ENCODE measurements at places on chromosomes 7 and 10.

- no peak for DNase-seq
Measured at GRCh38 chr7:43632746-43633145, 49.8 kb downstream of the STK17A start.

GRCh38 chr7:143361552-143362130 is 872 bp downstream of the FAM131B start:
- no peak for DNase-seq

GRCh38 chr10:130483691-130484467 is 347.7 kb downstream of the GLRX3 start:
- DNase-seq, result no peak

- DNase-seq, result no peak
Measured at GRCh38 chr10:536935-537334, 152.5 kb downstream of the DIP2C start.

DNA sequence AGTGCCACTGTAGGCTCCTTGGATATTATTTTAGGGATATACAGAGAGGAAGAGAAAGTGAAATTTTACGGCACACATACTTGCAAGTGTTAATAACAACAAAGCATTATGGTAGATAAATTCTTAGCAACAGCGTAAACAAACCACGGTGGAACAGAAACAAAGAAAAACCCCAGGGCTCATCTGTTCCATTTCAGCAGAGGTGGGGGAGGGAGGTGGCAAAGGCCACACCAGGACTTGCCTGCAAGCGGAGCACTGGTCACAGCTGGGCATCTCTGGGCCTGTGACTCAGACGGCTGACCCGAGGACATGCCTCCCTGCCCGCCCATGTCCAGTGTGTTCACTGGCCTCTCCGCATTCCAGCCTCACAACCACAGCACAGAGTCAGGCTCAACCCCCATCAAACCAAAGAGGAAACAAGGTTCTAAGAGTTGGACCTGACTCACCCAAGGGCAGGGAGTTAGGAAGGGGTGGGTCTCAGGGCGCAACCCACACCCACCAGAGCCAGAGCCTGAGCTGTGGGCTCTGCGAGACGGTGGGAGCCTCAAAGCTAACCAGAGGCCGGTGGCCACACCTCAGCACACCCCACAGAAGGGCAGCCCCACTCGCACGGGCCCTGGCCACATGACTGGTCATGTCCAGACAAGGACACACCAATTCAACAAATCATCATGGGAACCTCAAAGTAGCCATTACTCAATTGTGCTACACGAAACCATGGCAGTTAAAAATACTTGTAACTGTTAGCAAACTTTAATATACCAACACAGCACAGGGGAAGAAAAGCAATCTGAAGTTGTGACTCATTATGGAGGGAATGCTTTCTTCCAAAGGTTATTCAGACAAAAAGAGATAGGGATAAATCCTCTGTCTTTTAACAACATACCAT is 10.7 kb downstream of the ESYT2 start:
- peak; percentile 96 for DNase-seq

DNA sequence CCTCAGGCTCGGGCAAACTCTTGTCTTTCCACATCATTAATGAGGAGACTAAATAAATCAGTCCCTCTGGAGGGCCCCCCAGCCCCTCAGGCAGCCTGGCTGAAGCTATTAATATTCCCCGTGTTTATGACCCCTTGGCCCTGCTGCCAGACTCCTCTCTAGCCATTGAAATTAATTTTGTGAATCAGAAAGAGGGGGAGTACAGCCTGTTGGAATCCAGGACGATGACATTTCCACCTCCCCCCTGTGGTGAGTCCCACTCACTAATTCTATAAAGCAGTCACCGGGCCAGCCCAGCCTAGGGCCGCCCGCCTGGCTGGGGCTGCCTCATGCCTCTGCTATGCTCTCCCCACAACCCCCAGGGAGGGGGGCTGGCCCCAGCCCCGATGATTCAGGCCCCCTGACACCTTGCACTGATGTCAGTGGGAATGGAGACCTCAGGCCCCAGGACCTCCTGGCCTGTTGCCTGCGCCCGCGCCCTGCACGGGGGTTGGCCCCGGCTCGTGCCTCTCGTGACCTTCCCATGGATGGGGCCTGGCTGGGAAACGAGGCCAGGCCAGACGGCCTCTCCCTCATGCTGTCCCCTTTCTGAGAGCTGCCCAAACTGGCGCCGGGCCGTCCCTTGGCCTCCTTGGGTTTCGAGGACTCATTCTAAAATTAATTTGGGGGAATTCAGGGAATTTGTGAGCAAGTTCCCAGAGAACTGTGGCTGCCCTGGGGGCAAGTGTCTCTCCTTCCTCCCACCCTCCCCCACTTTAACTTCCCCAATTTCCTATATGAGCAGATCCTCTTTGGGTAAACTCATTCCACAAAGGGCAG is 34.0 kb downstream of the TMEM270 start:
- peak; percentile 64 for DNase-seq

DNA sequence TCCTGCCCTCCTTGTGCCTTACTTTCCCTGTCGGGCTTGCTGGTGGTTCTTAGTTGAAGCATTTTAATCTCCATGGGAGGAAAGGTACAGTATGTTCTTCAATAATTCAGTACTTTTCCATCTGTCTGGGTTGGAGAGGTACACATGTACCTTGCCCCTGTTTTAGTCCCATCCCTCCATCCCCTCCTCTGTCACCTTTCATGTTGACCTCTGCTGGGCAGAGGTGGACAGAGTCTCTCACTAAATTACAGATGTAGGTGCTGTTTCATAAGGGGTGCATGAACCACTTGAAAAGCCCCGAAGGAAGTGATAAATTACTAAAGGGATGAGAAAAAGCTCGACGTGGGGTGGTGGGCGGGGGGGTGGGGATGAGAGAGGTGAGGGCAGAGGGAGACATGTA is 5.4 kb downstream of the AGFG2 start:
- no peak for DNase-seq

DNA sequence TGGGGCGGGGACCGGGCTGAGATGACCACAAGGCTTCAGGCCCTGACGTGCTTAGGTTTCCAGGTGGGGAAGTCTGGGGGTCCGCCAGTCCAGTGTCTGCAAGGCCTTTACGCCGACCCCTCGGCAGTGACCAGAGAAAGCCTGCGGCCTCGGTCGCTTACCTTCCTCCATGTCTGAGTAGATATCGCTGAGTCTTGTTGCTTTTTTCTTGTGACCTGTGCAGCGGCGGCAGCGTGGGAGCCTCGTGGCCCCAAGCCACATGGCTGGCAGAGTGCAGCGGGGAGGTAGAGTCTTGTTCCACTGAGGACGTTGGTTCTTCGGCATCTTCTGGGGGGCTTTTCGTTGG is 329 bp downstream of the NOLC1 start:
- DNase-seq, result peak; percentile 29

DNA sequence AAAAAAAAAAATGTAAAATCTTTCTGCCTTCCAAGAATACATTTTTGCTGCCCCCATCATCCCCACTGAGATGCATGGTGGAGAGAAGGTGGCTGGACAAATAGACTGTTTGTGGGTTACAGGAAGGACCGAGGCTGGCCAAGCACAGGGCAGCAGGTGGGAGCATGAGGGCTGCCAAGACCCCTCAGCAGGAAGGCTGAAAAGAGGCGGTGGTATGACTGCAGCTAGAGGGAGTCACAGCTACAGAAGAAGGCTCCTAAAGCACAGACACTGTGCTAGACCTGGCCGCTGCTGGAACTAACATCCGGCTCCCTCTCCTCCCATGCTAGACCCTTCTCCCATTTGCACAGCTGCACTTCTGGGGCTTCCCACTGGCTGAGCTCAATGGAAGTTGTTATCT is 289.6 kb downstream of the TCERG1L start:
- no peak for DNase-seq

- DNase-seq, result no peak
Measured at GRCh38 chr10:44890696-44891563, 20.2 kb upstream of the TMEM72 start.

- no peak for DNase-seq
Measured at GRCh38 chr7:16940776-16941175, 59.0 kb upstream of the AGR3 start.

DNA sequence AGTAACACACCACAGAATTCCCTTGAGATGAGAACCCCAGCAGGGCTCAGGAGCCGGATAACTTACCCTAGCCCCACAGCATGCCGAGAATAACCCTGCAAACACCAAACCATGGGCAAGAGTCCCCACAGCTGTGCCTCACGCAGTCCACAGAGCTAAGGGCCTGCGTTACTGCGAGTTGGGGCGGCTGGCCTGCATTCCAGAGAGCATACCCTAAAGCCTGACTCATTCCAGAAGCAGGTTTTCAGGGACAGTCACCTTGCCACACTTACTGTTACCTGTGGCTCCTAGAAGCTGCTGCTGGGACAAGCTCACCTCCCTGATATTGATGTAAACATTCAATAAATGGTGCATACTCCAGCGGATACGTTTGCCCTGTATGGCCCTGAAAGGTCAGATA is 18.6 kb downstream of the FGFR2 start:
- DNase-seq, result no peak

GRCh38 chr10:71816421-71816851 is 34.6 kb downstream of the PSAP start:
- DNase-seq, result no peak

DNA sequence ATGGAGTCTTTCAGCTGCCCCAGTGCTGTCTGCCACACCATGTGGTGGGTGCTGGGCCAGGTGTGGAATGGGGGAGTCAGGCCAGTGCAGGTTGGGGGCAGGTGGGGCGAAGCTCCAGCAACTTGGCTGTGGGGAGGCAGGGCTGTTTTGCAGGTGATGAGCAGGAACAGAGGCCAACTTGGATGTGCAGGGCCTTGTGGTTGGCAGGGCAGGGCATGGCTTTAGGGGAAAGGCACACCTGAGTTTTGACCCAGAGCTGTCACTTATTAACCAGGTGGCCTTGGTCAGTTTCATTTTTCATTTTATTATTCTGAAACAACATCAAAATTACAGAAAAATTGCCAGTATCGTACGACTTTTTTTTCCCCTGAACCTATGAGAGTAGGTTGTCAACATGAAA is 1.1 kb upstream of the SFTPA2 start:
- DNase-seq, result no peak

GRCh38 chr10:95122736-95123135 is 53.4 kb upstream of the CYP2C8 start:
- no peak for DNase-seq

DNA sequence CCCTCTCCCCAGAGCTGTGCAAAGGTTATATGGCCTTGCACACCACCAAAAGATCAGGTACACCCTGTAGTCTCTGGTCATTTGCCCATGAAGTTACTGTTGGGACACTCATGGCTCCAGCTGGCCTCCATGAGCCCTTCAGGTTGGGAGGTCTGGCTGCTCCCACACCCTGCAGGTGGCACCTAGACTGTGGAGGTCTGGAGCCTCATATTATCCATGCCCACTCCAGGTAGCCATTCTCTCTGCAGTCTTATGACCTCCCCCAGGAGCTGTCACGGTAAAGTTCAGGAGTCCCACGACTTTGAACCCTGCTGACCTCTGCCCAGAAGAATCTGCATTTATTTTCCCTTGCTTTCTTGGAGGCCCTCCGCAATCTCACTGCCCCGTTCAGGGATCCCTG is 39.2 kb upstream of the GAD2 start:
- DNase-seq, result no peak

GRCh38 chr10:86635402-86635801 is 18.9 kb upstream of the OPN4 start:
- peak; percentile 63 for DNase-seq

- peak; percentile 71 for DNase-seq
Measured at GRCh38 chr10:60348982-60349381, 40.7 kb downstream of the ANK3 start.

DNA sequence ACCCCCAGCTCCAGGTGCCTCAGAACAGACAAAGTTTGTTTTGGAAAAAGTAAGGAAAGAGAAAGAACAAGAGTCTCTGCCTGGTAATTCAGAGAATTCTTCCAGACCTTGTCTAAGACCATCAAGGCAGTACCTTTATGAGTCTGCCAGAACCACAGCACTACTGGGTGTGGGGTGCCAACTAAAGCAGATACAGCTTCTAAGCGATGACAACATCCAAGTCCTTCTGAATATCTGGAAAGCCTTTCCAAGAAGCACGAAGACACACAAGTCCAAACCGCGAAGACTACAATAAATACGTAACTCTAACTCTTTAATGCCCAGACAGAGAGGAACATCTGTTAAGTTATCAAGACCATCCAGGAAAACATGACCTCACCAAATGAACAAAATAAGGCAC is 94.3 kb downstream of the SIRT1 start:
- no peak for DNase-seq
